Glomerular endothelial cell (primary cell): ENCODE measurements at places on chromosomes 1 and 21.

DNA sequence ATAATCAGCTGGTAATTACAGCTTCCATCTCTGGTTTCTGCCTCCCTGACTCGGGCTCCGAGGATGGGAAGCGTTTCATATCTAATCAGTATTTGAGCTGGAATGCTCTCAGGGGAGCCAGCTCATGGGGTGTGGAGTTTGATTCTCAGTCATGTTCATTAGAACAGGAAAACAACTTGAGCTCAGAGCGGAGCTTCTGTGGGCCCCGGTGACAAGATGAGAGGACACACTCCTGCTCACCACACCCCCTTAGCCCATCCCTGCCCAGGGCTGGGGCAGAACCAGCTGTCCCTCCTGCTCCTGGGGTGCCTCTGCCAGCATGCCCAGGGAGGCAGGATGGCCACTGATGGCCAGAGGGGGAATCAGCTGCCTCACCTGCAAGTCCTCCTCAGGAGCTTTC, 726.0 kb downstream of the PTPRU start:
- DNase-seq, result no peak

GRCh38 chr1:67683316-67683715, 1.7 kb upstream of the GADD45A start:
- no peak for DNase-seq

DNA sequence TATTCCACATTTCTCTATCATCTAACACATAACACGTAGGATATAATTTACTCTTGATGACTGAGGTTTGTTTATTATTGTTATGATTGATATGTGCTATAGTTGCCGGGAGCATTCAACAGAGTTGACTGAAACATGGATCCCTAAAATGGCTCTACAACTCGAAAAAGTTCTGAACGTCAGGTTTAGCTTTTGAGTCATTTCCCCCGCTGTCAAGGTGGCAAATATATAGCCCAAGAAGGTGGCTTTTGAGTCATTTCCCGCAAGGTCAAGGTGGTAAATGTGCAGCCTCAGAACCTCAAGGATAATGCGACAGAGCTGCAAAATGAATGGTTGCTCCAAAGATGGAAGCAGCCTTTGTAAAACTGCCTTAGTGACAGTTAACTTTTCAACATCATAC, 104.0 kb downstream of the NIBAN1 start:
- no peak for DNase-seq

- no peak for DNase-seq
Observed at GRCh38 chr1:55589671-55590297, 374.6 kb upstream of the USP24 start.

GRCh38 chr1:200767321-200767720, 28.6 kb downstream of the CAMSAP2 start:
- DNase-seq, result no peak

GRCh38 chr1:44911026-44911425, 68.0 kb upstream of the PTCH2 start:
- DNase-seq, result no peak

DNA sequence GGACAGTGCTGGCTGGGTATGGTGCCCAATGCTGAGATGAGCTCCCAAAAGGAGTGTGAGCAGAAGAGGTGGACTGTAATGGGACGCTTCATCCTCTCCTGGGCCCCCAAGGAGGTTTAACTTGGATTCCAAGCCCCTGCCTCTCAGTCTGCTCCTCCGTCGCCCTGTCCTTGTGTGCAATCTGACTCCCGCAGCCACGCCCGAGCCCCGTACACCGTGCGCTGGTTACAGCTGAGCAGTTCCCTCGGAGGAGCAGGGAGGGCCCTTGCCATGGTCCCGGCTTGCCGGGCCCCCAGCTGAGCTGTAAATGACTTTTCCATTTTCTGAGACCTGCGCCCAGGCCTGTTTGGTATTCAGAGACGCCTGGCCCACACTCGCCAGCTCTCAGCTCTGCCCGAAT, 53.7 kb downstream of the PAX7 start:
- DNase-seq, result no peak

- no peak for DNase-seq
Observed at GRCh38 chr1:178048426-178048825, 45.5 kb upstream of the RASAL2 start.

DNA sequence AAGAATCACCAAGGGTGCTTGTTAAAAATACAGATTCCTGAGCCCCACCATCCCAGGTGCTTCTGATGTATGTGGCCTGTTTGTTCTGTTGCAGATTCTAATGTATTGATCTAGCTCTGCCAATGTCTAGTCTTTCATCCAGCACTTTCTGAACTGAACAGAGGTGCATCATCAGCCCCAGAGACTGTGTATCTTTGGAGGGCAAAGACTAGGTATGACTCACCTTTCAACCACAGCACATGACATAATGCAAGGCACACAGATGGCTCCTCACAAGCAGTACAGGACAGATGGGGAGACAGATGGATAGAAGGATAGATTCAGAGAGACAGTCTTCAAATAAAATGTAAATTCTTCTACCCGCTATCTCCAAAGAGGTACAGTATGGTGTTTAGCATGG, 32.3 kb downstream of the CD58 start:
- DNase-seq, result no peak

DNA sequence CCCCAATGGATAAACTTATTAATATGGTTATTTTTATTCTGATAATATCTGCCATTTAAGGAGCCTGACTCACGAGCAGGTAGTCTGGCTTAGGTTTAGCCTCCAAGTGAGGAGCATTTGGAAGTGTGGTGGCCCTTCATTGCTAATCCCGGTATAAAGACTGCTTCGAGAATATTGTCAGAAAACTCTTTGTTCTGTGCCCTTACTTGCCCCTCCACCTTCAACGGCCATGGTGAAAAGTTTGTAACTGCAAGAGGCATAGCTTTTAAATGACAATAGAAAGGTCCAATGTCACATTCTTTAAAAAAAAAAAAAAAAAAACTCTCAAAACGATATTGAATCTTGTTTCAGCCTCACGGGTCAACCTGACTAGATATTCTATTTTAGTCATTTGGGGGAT, 157.4 kb upstream of the PROX1 start:
- DNase-seq, result no peak

GRCh38 chr1:8266436-8267165, 51.3 kb upstream of the SLC45A1 start:
- no peak for DNase-seq

DNA sequence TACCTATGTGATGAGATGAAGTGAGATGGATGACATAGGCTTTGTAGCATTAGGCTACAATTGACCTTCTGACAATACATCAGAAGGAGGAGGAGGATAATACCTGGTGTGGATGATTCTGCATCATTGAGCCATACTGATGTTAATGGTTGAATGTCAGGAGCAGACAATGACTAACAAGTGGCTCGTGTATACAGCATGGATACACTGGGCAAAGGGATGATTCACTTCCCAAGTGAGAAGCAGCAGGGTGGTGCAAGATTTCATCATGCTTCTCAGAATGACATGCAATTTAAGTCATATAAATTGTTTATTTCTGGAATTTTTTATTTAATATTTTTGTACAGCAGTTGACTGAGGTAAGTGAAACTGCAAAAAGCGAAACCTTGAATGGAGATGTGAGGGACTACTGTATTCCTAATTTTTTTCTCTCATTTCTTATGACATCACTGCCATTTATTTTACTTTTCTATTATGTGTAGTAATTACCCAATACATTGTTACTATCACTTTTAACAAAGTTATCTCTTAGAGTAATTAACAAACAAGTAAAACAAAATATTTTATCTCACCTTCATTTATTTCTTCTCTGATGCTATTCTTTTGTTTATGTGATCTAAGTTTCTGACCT, 34.4 kb upstream of the COP1 start:
- DNase-seq, result no peak

- no peak for DNase-seq
Observed at GRCh38 chr1:192161976-192162375, 3.7 kb downstream of the RGS18 start.

DNA sequence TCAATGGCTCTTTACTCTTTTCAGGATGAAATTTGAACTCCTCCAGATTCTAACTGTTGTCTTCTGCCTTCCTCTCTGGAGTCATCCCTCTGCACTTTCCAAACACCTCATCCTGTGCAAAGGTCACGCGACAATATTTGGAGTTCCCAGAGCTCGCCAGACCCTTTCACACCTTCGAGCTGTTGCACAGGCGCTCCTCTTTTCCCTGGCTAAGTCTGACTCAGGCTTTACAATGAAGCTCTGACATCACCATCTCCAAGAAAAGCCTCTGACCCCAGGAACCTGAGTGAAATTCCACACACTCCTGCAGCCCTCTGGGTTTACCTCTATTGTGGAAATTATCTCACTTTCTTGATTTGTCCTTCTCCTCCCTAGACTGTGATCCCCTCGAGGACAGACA, 270.3 kb downstream of the RGS7 start:
- DNase-seq, result no peak

GRCh38 chr21:33894736-33895288, 20.8 kb downstream of the ATP5PO start:
- peak; percentile 45 for DNase-seq

DNA sequence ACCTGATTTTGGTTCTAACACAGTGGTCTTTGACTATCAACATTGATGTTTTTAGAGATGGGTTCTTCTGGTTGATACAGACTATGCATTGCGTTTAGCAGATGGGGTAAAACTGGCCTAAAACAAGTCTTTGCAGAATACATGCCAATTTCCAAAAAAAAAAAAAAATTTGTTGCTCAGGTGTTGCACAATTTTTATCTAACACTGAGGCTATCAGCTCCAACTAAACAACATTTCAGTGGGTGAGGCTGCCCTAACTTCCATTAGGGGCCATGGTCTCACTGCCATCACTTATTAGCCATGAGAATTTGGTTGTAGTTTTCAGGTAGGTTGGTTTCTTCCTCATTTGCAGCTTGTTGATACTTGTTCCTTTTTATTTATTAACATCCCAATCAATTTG, 14.0 kb downstream of the AGMAT start:
- DNase-seq, result no peak

GRCh38 chr21:34357889-34358288, 5.9 kb upstream of the KCNE2 start:
- DNase-seq, result no peak

DNA sequence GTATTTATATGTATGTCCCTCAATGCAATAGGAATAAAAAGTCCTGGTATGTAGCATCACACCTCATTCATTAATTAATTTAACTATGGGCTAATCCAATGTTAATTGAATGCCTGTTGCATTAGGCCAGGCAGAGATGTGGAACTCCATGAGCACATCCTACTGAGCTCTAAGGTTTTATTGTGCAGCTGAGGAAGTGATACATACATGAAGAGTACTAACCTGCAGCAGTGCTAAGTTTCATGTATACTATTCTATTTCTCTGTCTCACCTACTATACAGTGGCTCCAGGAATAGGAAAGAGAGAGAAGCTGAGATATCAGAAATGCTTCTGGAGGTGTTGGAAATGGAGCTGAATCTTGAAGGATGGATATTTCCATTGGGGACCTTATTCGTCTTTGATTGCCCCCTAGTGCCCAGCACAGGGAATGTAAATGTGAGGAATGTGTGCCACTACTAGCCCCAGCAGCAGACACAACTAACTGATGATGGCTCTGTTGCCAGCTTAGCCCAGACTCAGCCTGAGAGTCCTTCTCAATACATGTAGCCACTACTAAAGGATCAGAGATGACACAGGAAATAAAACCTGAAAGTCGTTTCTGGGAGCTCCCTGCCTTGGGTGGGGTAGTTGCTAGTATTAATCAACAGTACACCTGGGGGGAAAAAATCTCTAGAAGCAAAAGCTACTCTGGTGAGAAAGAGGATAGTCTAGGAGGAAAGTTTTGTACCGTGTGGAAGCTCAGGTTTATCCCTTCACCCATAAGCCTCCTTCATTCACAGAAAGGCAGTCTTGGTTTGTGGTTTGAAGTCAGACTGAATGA, 173.3 kb upstream of the FOXD3 start:
- DNase-seq, result no peak

DNA sequence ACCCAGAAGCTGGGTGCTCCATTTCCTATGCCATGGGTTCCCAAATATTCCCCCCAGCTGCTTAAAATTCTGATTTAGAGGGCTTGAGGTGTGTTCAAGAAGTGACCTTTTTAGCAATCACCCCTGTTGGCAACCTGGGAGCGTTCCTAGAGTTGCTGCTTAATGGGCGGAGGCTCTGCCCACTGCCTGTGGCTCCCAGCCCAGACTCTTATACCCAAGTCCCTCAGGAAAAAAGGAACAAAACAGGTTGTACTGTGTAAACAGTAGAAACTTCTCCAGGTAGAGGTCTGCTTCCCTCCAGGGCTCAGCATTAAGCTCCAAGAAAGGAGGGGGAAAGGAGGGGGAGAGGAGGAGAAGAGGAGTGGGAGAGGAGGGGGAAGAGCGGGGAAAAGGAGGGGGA, 14.6 kb upstream of the TENT5C start:
- no peak for DNase-seq

DNA sequence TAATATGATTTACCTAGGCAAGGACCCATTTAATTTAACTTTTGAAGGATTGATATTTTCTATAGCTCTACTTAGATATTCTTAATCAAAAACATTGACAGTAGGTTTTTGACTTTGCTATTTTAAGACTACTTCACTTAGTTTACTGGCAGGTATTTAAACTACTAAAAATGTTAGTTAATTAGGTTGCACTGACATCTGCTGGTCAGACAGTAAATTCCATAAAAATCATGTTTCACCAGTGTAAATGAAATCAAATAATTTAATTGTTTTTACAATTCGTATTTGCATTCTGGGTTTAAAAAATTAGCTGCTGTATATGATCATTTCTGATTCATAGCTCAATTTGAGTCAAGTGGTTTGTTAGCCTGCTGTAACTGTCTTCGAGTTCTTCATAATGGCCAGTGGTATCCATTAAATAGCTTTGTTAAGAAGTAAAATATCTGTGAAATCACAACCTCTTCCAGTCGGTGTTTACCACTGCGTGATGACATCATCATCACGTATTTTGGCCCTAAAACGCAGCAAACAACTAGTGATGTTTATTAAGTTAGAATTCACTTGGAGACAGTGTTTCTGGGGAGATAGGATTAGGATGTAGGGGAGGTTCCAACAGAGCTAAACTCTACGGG, 26.2 kb downstream of the EXTL2 start:
- DNase-seq, result peak; percentile 66

DNA sequence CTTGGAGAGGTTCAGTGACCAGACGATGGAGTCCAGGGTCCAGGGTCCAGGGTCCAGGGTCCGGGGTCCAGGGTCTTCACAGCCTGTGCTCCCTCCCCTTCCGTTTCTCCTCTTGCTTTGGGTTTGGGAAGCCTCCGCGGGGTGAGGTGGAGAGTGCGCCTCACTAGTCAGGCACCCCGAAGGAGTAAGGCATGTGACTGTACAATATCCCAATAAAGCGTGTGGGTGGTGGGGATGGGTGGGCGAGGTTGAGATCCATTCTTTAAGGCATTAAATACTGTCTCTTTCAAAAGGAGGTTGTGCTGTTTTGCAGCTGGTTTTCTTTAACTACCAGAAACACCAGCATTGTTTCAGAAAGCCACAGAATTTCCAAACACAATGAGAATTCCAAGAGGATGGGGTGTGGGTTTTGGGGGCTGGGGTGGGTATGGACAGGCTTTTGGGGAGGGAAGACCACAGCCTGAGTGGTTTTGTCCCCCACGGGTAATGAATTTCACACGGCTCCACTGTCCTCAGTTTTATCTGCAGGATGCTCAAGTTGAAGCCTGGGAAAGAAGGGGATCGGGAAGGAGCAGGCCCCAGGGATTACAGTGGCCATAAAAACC, 65.7 kb downstream of the KIF26B start:
- no peak for DNase-seq

GRCh38 chr1:243287652-243288051, 31.8 kb downstream of the SDCCAG8 start:
- DNase-seq, result peak; percentile 93
